ENCODE measurements at places on chromosomes 16 and 17. TPM values are rescaled to one million over a fixed set of nuclear protein-coding genes. Genes with fewer than 3 reads are reported as not detected.
A peak's percentile ranks its signal among the peaks of the same experiment; 100 is the strongest.

DNA sequence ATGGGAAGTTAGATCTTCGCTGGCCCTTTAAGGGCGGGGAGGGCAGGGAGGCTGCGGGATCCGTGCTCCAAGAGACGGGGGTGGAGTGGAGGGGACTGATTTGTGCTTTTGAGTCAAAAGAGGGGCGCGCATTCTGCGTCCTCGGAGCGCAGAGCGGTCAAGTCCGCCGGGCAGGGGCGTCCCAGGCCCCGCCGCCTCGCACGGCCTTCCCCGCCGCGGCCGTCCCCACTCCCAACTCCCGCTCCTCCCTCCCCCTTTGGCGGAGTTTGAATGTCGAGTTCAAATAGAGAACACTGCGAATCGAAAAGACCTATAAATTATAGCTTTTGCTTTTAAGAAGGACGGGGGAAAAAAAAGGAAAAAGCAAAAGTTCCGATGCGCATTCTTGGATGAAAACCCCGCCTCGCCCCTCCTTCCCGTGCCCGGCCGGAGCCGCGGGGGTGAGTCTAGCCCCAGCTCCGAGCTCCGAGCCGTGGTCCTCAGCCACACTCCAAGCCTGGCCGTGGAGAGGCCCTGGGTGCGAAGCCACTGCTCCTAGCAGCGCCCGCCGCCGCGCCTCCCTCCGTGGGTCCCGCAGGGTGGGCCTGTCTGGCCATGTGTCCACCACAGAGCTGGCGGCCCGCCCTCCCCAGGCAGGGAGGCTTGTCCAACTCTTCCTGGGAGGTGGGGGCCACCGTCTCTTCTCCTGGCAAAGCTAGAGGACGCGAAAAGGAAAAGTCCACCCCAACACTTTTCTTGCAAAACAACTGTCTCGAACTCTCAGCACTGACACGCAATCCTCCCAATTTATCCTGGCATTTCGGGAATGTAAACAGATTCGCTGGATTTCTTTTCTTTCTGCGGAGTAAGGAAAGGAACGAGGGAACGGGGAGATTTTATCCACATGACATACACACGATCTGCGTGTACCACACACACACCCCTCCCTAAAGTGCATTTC is 3.6 kb downstream of the CBX8 start:
- DNase-seq: no peak
- H3K4me1 ChIP-seq: peaks cover 15% of the 10 kb centered on the region
- peaks cover 48% of the 10 kb centered on the region for H3K27me3 ChIP-seq
- H3K4me3 ChIP-seq: no peak overlapping the region
- H3K27ac ChIP-seq: no peak overlapping the region

- no peak overlapping the region for H3K4me3 ChIP-seq
- no peak overlapping the region for H3K27ac ChIP-seq
- DNase-seq: peak; percentile 21
Observed at GRCh38 chr17:7001318-7001961, 5.6 kb downstream of the ALOX12 start.

GRCh38 chr16:20285993-20286499 is 41.3 kb downstream of the GP2 start:
- H3K4me3 ChIP-seq: no peak overlapping the region
- DNase-seq: no peak
- peaks cover 4% of the 10 kb centered on the region for H3K27me3 ChIP-seq
- no peaks in the 10 kb centered on the region for H3K4me1 ChIP-seq
- H3K27ac ChIP-seq: no peak overlapping the region
- no peaks in the 10 kb centered on the region for H3K36me3 ChIP-seq

DNA sequence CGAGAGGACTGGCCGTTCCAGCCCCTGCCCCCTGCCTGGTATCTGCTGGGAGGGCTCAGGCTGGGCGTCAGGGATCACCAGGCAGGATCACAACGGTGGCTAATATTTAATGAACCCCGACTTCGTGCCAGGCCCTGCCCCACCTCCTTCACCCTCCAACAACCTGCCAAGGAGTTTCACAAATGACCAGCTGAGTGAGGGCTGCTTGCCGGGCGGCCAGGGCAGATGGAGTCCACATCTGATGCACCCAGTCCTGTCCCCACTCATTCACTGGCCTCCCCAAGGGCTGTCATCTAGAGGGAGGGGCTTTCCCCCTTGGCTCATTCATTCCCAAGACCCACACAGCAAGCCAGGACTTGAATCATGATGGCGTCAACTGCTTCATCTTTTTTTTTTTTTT is 17.5 kb downstream of the UBALD1 start:
- no peaks in the 10 kb centered on the region for H3K36me3 ChIP-seq
- H3K27me3 ChIP-seq: no peaks in the 10 kb centered on the region
- H3K4me1 ChIP-seq: no peaks in the 10 kb centered on the region
- no peak overlapping the region for H3K4me3 ChIP-seq

The MINK1 gene
- total RNA-seq: 37.7 TPM

The TMEM238L gene
- not detected for total RNA-seq

The KRTAP4-3 gene
- not detected for total RNA-seq

The ITGAD gene
- total RNA-seq: not detected

Measured in activated naive CD8-positive, alpha-beta T cell treated with anti-CD3 and anti-CD28 coated beads for 36 hours (primary cell).